Heart left ventricle (tissue), 16 donors: ENCODE measurements at places on chromosomes 11 and 22. TPM values are rescaled to one million over a fixed set of nuclear protein-coding genes. Genes with fewer than 3 reads are reported as not detected.

SREBF2 gene
- total RNA-seq: 68.3 TPM

DNA sequence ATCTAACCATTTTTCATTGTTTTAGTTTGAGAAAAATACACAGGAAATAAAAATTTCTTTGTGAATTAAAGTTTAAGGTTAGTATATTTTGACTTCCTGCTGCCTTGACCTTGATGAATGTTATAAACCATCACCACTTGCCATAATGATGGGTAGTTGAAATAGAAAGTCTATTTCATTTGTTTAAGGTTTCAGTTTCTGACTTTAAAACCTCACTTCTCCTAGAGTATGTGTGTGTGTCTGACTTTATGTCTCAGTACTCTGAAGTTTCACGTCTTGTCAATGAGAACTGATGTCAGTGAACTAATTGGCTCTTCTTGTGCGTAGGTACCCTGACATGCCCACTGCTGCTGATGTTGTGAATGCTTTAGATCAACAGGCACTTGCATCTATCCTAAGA, 188.2 kb downstream of the METTL15 start:
- DNase-seq: no peak

DNA sequence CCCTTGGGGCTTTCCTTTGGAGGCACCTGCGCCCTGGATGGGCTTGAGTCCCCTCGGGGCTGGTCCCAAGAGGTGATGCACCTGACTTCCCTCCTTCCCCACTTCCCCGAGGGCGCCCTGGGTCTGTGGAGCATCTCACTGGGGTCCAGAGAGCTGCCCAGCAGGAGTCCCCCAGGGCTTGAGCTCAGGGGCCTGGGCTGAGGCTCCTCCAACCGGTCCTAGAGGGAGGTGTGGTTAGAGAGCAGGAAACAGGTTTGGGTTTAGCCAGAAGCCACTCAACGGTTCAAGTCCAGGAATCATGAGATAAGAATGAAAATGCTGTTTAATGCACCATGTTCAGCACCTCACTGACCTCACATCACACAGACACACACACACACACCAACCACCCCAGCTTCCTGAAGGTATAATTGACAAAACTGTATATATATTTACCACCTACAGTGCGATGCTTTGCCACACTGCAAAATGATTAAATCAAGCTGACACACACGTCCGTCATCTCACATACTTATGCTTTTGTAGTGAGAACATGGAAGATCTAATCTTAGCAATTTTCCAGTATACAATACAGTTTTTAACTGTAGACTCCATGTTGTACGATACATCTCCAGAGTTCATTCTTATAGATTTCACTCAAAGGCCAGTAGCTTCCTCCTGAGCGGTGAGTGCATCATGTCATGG, 628 bp upstream of the IGLL1 start:
- DNase-seq: no peak

DNA sequence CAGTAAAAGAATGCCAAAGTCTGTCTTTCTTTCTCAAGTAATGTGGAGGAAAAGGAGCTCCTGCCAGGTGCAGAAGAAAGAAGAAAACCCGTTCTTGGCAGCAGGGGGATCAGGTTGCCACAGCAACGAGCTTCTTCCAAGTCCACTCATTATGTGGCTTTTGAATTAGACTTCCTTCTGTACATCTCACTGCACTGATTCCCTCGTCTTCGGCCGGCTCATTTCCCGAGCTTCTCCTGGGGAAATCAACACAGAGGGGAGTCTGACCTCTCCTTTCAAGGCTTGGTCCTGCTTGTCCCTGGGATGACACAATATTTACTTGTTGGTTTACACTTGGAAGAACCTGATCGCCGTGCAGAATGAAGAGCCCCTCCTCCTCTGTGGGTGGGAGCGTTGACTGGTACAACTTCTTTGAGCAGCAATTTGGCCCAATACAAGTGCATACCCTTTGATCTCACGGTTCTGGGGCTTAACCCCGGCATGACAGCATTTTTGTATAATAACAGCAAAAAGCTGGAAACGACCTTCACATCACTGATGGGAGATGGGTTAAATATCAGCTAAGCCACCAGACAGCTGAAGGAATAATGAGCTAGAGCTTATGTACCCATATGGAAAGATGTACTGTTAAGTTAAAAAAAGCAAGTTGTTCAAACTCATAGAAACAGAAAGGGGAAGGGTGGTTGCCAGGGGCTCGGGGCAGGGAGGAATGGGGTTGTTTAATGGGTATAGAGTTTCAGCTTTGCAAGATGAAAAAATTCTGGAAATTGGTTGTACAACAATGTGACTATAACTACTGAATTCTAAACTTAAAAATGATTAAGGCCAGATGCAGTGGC, 35.4 kb downstream of the MCHR1 start:
- no peak for DNase-seq

DNA sequence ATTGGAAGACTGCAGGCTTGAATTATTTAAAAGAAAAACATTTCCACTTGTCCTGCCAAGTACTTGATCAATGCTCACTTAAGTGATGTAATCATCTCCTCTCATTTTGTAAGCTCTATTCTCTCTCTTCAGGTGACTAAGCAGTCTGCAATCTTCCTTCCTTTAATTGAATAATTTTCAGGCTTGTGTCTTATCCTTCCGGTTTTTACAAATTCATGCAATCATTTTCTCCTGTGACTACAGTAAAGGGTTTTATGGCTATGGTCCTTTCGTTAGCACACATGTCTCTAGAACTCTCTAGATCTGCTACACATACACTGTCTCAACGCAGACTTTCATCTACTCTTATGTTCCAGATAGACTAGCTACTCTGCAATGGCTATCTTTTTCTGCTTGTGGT, 12.6 kb upstream of the UPB1 start:
- no peak for DNase-seq

RTN3 gene
- 80.9 TPM for total RNA-seq

SCUBE1 gene
- 0.32 TPM for total RNA-seq

APOL5 gene
- total RNA-seq: not detected

SYT12 gene
- total RNA-seq: 0.71 TPM

DNA sequence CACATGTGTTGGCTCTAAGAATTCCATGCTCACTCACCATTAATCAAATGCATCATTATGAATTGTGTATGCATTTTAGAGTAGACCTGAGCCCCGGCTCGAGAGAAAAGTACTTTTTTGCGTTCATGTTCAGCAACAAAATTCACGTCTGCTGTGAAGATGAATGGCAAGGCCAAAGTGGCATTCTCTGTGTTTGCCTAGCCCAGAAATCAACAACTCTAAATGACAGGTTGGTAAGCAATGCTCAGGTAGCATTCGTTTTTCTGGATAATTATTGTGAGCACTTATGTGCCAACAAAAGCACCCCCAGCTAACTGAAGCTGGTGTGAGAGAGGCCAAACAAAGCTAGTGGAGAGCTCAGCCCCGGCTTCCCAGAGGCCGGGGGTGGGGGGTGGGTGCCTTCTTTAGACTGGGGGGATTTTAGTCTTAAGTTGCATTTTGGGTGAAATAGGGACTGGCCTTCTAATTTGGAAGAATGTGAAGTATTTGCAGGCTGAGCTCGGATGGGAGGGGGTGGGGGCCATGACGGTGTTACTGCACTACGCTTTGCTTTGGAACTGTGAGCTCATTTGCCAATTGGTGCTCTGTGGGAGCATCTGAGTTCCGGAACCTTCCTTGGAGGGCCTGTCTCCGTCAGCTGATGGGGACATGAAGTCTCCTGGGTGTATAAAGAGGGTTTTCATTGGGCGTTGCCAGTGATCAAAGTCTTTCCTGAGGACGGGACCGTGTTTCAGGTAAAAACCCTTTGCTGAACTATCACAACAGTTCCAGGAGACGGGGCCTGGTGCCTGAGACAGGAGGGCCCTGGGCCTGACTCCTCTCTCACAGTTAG, 29.0 kb upstream of the ALX4 start:
- DNase-seq: no peak

DNA sequence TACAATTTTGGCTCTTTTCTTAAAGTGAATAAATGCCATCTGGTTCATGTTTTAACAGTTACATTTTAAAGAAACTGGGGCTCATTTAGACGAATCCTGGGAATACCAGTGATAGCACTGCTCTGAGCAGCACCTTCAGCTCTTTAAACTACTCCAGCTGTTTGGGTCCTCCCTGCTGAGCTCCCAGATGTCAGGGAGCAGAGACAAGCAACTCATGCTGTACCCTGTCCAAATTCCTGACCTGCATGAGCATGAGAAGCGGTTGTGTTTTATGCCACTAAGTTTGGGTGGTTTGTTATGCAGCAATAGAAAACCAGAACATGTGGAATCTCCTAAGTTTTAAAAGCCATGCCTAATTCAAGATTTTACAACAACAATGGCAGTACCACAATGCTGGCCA, 90.0 kb downstream of the FDX1 start:
- DNase-seq: no peak

RRP7A gene
- total RNA-seq: 21.7 TPM

KRTAP5-10 gene
- not detected for total RNA-seq

DNA sequence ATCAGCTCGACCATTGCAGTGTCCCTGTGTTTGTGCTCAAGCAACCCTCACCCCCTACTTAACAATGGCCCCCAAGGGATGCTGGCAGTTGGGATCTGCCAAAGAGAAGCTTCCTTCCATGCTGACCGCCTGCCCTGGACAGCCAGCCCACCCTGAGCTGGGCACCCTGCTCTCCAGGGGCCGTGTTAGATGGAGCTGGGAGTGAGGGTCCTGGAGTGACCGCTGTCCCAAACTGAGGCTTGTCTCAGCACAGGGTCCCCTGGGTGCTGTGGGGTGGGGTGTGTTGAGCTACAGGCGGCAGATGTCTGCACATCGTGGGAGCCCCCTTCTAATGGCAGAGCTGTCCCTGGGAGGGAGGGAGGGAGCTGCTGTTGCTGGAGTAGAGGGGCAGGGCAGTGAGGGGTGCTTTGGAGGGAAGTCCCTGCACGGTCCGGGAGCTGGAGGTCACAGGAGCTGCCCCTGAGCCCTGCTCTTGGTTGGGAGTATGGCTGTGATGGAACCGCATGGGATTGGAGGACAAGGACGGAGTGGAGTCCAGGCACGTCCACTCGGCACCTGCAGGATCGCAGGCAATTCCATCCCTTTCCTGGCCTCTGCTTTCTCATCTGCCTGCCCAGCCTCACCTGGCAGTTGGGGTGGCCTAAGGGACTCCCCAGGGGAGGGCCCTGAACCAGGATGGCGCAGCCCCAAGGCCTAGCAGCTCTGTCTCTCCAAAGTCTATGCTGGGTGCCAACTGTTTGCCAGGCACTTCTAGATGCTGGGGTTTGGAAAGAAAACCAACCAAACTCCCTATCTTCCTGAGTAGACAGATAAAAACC, 126.3 kb downstream of the ARHGAP8 start:
- no peak for DNase-seq

CCDC15 gene
- total RNA-seq: 0.12 TPM

APLNR gene
- total RNA-seq: 9.4 TPM

DNA sequence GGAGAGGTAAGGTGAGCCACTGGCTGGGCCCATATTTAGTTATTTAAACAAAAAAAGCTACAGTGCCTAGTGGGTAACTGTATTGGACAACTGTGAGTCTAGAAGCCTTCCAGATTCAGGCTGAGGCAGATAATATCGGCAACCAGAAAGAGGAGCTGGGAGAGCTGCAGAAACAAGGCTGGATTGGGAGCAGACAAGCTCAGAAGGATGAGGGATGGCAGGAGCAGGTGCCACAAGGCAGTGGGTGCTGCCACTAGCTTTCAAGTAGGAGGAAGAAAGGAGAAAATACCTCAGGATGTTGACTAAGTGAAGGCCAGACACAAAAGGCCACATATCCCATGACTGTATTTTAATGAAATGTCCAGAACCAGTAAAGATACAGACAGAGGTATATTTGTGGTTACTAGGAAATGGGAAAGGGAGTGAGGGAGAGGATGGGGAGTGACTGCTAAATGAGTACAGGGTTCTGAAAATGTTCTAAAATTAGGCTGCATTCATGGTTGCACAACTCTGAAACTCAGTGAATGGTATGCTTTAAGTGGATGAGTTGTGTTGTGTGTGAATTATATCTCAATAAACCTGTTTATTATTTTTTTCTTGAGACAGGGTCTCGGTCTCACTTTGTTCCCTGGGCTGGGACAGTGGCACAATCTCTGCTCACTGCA, 11.8 kb upstream of the RAPSN start:
- DNase-seq: no peak

CLMP gene
- 11.2 TPM for total RNA-seq

- no peak for DNase-seq
Observed at GRCh38 chr11:36620246-36620645, 22.2 kb upstream of the RAG2 start.

GRCh38 chr11:69126286-69126685, 29.4 kb upstream of the SMIM38 start:
- no peak for DNase-seq

RBX1 gene
- 76.2 TPM for total RNA-seq

RFPL2 gene
- total RNA-seq: not detected

BTG4 gene
- not detected for total RNA-seq

PTPRCAP gene
- 0.54 TPM for total RNA-seq

DNA sequence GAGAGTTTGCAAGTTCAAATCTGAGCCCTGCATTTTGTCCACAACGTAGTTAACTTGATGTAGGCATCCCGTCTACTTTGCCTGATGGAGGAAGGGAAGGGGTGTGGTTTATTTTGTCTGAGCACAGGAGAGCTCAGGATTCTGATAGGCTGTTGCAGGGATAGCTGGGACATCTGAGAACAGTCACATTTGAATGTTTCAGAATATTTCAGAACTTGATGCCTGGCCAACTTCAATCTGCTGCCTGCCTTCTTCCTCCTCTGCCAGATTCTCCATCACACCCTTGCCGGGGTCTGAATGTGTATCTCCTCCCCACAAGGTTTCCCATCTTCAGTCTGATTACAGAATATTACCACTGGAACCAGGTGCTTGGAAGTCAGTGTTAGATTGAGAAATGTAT, 51.6 kb downstream of the NTM start:
- DNase-seq: no peak

DNA sequence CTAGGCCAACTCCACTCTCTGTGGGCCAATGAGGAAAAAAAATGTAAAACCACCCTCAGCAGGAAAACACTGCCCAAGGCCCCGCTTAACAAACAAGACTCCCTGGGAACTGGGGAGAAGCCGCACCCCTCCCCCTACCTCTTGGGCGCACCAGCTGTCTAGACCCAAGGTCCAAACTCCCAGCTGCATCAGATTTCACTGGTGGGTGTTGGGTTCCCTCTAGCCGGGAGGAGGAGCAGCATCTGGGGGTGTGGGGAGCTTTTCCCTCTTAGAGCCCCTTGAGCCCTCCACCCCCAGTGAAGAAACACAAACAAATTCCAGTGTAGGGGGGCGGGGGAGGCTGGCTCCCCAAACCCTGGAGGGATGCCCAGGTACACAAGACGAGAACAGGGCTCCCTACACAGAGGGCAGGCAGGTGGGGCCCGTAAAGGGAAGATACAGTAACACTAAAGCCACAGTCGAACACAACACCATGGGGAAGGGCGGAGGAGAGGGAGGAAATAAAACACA, 64.9 kb downstream of the NECTIN1 start:
- no peak for DNase-seq
